CD4-positive, alpha-beta T cell treated with Interleukin-4 for 1 hour (primary cell): ENCODE measurements at places on chromosomes 12 and 14.

DNA sequence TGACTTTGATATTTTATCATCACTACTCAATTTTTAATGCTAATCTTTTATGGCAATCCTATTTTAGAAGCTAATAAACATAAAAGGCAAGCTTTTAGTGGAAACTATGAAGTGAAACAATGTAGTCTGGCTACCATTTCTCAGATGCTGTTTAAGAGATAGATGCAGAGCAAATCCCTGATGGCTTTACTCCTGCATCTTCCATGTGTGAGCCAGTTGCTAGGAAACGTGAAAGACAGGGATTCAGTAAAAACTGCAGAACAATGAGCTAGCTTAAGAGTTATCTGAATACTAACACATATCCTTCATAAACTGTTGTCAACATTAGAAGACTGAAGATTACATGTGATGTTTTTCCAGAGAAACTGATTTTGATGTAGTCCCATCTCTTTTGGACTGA lies 112.6 kb downstream of the SLC2A13 start:
- DNase-seq, result no peak

- DNase-seq, result no peak
Measured at GRCh38 chr12:14111230-14111865, 129.9 kb upstream of the GRIN2B start.

DNA sequence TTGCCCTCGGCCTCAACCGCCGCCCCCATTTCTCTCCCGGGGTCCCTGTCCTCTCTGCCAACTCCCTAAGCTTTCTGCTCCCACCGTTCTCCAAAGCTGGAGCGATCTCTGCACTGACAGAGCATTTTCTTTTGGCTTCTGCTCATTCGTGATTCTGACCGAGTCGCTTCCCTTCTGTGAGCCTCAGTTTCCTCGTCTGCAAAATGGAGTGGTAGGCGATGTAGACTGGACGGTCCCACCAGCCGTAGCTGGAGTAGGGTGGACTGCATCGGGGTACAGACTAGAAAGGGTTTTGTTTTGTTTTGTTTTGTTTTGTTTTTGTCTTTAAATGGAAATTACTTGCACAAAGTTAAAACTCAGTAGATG lies 2.4 kb downstream of the VSX2 start:
- no peak for DNase-seq

- DNase-seq, result no peak
Measured at GRCh38 chr14:75090353-75090752, 20.9 kb downstream of the ZC2HC1C start.

DNA sequence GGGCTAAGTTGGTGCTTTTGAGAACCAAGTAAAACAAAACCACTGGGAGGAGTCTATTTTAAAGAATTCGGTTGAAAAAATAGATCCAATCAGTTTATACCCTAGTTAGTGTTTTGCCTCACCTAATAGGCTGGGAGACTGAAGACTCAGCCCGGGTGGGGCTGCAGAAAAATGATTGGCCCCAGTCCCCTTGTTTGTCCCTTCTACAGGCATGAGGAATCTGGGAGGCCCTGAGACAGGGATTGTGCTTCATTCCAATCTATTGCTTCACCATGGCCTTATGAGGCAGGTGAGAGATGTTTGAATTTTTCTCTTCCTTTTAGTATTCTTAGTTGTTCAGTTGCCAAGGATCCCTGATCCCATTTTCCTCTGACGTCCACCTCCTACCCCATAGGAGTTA lies 1.8 kb upstream of the RAB5B start:
- DNase-seq, result no peak

- DNase-seq, result no peak
Measured at GRCh38 chr12:43737646-43738045, 20.9 kb downstream of the PUS7L start.
